ENCODE measurements at places on chromosomes 13 and 19.

- DNase-seq, result no peak
These were observed 86.7 kb downstream of the GNG7 start for GRCh38 chr19:2615782-2616181.

DNA sequence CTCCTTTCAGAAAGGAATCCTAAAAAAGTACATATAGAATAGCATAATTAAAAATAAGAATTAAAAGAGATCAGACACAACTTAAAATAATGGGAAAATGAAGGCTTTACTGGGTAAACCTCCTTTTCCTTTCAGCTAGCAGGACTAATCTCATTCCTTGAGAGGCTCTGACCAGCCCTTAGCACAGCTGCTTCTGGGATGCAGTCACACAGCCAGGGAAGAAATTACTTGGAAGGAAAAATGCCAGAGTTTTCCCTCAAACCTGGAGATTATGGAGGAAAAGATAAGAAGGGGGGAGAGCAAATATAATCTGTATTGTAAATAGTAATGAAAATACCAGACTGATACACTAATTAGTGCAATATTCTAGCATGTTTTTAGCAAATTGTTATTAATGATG is 91.8 kb downstream of the LRCH1 start:
- DNase-seq, result no peak

- no peak for DNase-seq
These were observed 17.0 kb downstream of the PDCD5 start for GRCh38 chr19:32598022-32598421.

- DNase-seq, result no peak
These were observed 3.9 kb upstream of the PCDH17 start for GRCh38 chr13:57627663-57628062.

DNA sequence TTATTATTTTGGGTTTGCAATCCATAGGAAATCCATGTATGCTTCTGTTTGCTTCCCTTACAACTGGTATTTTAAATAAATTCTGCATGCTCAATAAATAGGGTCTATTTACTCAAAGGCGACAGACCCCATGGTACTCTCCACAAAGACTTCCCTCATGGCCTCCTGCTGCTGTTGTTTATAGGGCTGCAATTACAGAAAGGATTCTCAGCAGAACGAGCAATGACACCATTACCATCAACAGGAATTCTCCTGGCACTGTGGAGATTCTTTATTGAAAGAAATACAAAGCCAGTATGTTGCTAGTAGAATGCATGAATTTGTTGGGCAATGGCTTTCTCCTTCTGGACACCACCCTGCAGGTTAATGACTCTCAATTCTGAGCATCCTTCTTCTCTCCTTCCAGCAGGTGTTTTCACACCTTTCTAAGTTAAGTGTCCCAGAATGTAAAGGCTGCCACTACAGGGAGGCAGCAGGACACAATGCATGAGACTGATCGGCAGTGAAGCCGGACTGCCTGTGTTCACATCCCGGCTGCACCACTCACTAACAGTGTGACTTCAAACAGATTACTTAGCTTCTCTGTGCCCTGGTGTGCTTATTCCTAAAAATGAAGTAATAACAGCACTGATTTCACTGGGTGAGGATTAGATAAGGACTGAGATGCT is 360.2 kb downstream of the DNAJC15 start:
- DNase-seq, result no peak

DNA sequence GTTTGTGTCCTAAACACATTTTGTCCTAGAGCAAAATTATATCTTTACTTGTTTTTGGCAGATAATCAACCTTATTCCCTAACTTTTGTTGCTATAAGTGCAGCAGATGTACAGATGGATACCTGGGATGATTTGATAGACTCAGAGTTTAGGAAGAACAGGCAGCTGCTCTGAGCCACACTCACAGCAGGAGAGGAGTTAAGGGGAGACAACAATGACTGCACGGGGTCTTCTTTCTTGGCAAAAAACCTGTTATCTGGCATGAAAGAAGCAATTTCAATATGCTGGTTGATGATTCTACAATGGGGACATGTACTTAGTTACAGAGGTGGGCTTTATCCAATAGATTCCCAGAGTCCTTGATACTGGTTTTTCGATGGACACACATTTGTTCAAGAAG is 258.9 kb upstream of the PCDH9 start:
- no peak for DNase-seq

DNA sequence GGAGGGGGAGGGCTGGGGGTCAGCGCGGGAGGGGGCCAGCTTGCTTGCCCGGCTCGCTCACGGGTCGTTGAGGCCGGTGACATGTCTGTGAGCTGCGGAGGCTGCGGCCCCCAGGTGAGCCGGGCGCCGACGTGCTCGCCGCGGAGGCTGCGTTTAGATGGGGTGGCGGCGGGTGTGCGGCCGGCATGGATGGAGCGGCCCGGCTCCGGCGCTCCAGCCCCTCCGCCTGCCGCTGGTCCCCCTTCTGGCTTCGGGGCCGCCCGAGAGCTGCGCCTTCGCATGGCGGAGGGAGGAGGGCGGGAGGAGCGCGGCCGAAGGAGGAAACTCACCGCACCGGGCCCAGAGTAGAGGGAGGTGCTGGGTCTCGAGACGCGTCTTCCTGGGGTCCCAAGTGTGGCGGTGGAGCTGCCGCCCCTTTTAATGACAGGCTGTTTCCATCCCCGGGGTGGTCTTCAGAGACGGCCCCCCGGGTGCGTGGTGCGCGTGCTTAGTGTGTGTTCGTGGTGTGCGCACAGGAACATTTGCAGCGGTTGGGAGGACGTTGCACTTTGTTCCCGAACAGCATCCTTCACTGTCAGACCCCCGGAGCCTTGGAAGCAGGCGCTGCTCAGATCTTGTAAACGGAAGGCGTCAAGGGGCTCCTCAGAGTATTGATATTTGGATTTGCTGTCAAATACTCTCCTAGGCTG is at the start of gene AKAP11:
Gene AKAP11 (plus strand): TSS at position 38 of the 689 bp plus-strand sequence. CDS start 14,197 bp downstream, outside the sequence.
- DNase-seq, result peak; percentile 14

GRCh38 chr19:47644743-47645482 is 36.0 kb downstream of the BICRA start:
- no peak for DNase-seq

- DNase-seq, result no peak
These were observed 188.0 kb downstream of the TDRD3 start for GRCh38 chr13:60584976-60585375.

GRCh38 chr19:51339687-51340656 is 2.0 kb downstream of the VSIG10L start:
- DNase-seq, result peak; percentile 84

- no peak for DNase-seq
These were observed 147.5 kb downstream of the CYSLTR2 start for GRCh38 chr13:48801255-48801654.

GRCh38 chr19:45883881-45884681 is 1.9 kb downstream of the IRF2BP1 start:
- DNase-seq, result no peak

DNA sequence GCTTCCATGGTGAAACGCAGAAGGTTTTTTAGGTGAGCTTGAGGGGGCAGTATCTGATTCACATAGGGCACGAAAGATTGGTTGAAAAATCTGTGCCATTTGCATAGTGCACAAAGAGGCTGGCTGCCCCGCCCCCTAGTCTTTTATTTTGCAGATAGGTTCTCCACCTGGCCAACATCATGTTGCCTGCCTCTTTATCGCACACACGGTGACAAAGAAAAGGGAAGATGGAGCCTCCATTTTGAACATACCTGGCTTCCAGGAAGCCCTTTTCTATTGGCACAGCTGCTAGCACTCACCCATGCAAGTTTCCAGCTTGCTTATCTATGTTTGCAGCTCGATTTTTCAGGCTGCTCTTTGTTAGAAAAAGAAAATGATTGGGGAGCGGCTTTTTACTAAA is 316.2 kb upstream of the KLHL1 start:
- DNase-seq, result no peak

GRCh38 chr13:50780201-50781015 is 63.1 kb downstream of the DLEU7 start:
- no peak for DNase-seq
